Pulmonary artery endothelial cell (primary cell): ENCODE measurements at places on chromosomes 16 and 17. TPM values are rescaled to one million over a fixed set of nuclear protein-coding genes. Genes with fewer than 3 reads are reported as not detected.

STUB1 gene
- total RNA-seq: 131 and 146 TPM in 2 replicates

GCGR gene
- not detected in 2 replicates for total RNA-seq

GRCh38 chr16:64910356-64910755, 211.5 kb downstream of the CDH11 start:
- DNase-seq: no peak

DNA sequence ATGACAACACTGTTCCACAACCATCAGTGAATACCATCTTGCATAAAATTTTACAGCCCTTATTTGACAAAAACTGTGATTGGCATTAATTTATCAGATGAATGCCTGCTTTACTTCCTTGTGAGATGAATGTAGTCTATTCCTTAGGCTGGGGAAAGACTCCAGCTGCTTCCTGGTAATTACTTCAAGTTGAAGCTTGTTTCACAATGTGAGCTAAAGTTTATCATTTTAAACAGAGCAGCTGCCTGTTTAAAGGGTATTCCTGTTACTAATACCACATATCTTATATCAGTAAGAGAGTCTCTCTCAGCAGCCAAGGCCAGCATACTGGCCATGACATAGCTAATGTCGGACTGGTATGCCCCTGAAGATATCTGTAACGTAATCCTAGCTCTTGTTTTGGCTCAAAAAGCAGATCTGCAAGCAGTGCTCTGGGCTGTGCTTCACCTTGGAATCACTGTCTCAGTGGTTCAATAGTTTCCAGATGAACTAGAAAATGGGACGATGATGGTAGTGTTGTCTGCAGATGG, 13.2 kb upstream of the ARL2BP start:
- DNase-seq: no peak

GRCh38 chr16:77679391-77679790, 42.9 kb upstream of the NUDT7 start:
- DNase-seq: no peak

ADAP2 gene
- 0.11 and 0.20 TPM in 2 replicates for total RNA-seq
